Lower lobe of right lung (tissue), 2 donors: ENCODE measurements at places on chromosomes 1 and 21. TPM values are rescaled to one million over a fixed set of nuclear protein-coding genes. Genes with fewer than 3 reads are reported as not detected.

DNA sequence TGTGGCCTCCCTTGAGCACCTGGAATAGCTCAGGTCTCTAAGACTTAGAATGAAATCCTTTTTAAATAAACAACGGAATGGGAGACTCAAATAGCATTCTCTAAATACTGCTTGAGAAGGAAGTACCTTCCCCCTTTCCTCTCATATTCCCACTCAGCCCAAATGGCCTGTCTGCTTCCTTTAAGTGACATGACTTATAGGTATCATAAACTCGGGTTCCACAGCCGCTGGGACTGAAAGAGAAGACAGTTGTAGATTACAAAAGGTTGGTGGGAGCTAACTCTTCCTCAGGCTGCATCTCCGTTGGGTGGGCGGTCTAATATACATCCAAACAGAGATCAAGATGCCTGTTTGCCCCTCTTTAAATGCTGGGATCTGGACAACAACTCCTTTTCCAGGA is 1.2 kb upstream of the HMCN1 start:
- H3K27me3 ChIP-seq = no peaks in the 10 kb centered on the region
- no peak overlapping the region for H3K4me3 ChIP-seq

GRCh38 chr1:43129426-43129825 is 42.7 kb downstream of the EBNA1BP2 start:
- H3K36me3 ChIP-seq = no peaks in the 10 kb centered on the region
- no peak for DNase-seq
- no peak overlapping the region for H3K27ac ChIP-seq
- H3K27me3 ChIP-seq = peaks cover 7% of the 10 kb centered on the region

DNA sequence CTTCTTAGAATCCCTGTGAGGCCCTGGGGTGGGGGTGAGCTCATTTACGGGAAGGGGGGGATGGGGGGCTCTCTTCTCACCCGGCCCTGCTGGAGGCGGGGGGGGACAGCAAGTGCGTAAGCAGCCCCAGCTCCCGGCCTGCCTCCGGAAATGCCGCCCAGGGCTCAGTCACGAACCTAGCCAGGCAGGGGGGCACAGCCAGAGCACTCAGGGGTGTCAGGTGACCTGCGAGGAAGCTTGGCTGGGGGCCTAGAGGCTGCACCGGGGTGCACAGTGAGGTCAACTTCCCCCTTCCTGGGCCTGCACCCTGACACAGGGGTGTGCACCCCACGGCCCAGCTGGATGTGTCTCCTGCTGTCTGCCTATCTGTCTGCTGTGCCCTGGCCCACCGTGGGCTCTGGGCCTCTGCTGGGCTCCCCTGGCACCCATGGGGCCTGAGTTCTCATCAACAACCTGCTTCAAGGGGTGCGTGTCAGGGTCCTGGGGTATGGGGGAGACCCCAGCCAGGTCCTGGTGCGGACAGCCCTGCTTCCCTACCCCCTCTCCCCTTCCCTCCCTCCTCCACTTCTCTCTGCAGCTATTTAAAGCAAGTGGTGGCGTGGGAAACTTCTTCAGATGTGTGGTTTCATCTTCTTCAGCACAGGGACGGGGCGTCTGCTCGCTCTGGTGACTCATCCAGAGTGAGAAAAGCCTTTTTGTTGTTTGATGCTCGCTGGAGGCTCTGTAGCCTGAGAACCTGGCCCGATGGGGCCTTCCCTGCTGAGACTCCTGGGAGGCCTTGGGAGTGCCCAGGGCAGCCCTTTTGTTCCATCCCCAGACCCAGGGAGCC is 92.5 kb upstream of the RUNX3 start:
- no peaks in the 10 kb centered on the region for H3K27me3 ChIP-seq
- peak; percentile 83 for DNase-seq
- H3K36me3 ChIP-seq = no peaks in the 10 kb centered on the region
- peaks cover 23% of the 10 kb centered on the region for H3K4me1 ChIP-seq
- peak overlapping the region; percentile 71 for H3K27ac ChIP-seq

The WNT2B gene
- 11.8 TPM for total RNA-seq
